Activated T-cell treated with anti-CD3 and anti-CD28 coated beads, Interleukin-2, amount 50 U/mL, for 24 hours (primary cell): ENCODE measurements at places on chromosomes 5 and 9.
A peak's percentile ranks its signal among the peaks of the same experiment; 100 is the strongest.

- peaks cover 6% of the 10 kb centered on the region for H3K27me3 ChIP-seq
- DNase-seq, result no peak
- H3K27ac ChIP-seq, result no peak overlapping the region
- H3K4me3 ChIP-seq, result no peak overlapping the region
Measured at GRCh38 chr9:38523121-38523520, 97.3 kb downstream of the ANKRD18A start.

GRCh38 chr5:156934450-156935211 lies 28.4 kb downstream of the TIMD4 start:
- H3K36me3 ChIP-seq, result peaks cover 7% of the 10 kb centered on the region
- no peaks in the 10 kb centered on the region for H3K27me3 ChIP-seq
- DNase-seq, result peak; percentile 70
- H3K27ac ChIP-seq, result peak overlapping the region; percentile 88
- peaks cover 58% of the 10 kb centered on the region for H3K4me1 ChIP-seq
- H3K4me3 ChIP-seq, result peak overlapping the region; percentile 38

DNA sequence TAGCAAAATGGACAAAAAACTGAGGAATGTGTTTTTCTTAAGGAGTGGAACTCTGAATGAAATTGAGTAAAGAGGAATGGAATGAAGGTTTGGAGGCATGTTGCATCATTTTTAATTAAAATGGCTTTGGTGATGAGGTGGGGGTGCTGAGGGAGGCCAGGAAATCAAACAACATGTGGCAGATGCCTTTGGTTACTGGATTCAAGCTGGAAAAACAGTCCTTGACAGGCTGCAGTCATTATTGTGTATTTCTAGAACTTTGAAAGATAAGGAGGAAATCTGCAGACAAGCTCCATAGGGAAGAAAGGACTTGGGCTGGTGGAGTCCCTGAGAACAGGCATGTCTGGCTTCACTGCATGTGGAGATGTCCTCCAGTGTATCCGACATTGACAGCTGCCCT lies 203.5 kb upstream of the HAPLN1 start:
- no peaks in the 10 kb centered on the region for H3K4me1 ChIP-seq
- H3K27ac ChIP-seq, result no peak overlapping the region
- H3K36me3 ChIP-seq, result no peaks in the 10 kb centered on the region
- no peak overlapping the region for H3K4me3 ChIP-seq
- no peak for DNase-seq
- H3K27me3 ChIP-seq, result no peaks in the 10 kb centered on the region

- no peak overlapping the region for H3K4me3 ChIP-seq
- H3K27ac ChIP-seq, result no peak overlapping the region
- H3K4me1 ChIP-seq, result peaks cover 5% of the 10 kb centered on the region
- H3K36me3 ChIP-seq, result peaks cover 31% of the 10 kb centered on the region
Measured at GRCh38 chr5:141366016-141366896, 2.3 kb downstream of the PCDHGA5 start.

- H3K4me3 ChIP-seq, result no peak overlapping the region
- DNase-seq, result no peak
- H3K4me1 ChIP-seq, result peaks cover 9% of the 10 kb centered on the region
- H3K27ac ChIP-seq, result no peak overlapping the region
- H3K27me3 ChIP-seq, result peaks cover 40% of the 10 kb centered on the region
- no peaks in the 10 kb centered on the region for H3K36me3 ChIP-seq
Measured at GRCh38 chr9:93186215-93186945, 2.4 kb downstream of the WNK2 start.

DNA sequence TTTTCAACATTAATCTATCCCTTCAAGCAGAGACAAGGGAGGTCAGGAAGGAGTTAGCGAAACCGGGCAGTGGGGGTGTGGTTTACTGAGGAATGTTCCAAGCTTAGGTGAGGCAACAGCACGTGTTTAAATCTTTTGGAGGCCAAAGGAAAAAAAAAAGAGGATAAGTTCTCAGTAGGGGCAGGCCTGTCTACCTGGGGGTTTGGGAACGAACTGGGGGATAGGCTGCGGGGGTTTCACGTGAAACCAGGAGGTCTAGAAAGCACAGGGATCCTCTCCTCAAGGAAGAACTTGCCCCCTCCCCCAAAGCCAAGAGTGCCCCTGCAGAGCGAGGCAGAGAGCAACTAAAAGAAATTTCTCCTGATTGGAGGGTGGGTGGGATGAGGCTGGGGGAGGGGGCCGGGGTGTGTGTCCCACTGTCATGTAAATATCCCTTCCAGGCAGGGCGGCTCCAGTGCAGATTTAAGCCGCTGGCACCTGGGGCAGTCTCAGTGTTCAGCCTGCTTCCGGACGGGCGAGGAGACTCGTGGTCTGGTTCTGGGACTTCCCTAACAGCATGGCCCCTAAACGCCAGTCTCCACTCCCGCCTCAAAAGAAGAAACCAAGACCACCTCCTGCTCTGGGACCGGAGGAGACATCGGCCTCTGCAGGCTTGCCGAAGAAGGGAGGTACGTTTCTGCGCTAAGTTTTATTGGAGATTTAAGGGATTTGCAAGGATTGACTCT lies 5.5 kb upstream of the SET start:
- peaks cover 34% of the 10 kb centered on the region for H3K36me3 ChIP-seq
- no peaks in the 10 kb centered on the region for H3K27me3 ChIP-seq
- H3K4me1 ChIP-seq, result peaks cover 50% of the 10 kb centered on the region
- DNase-seq, result peak; percentile 65

GRCh38 chr5:7347377-7347776 lies 48.6 kb upstream of the ADCY2 start:
- H3K4me1 ChIP-seq, result no peaks in the 10 kb centered on the region
- H3K4me3 ChIP-seq, result no peak overlapping the region
- H3K36me3 ChIP-seq, result no peaks in the 10 kb centered on the region

DNA sequence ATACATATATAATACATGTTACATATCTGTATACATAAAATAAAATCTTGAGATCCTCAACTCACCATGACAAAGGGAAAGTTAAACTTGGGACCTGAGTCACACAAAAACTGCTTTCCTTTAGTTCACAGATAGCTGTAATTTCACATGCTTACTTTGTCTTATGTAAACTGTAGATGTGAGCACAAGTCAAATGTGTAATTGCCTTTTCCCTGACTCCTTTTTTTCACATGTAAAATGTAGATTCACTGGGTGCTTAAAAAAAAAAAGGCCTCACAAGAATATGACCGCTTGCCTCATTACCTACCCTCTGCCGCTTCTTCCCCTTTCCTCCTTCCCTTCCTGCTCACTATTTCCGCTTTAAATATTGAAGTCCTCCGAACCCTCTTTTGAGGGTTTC lies 21.9 kb upstream of the FAM169A start:
- peaks cover 3% of the 10 kb centered on the region for H3K27me3 ChIP-seq
- H3K36me3 ChIP-seq, result no peaks in the 10 kb centered on the region
- no peak for DNase-seq
- no peaks in the 10 kb centered on the region for H3K4me1 ChIP-seq
- no peak overlapping the region for H3K4me3 ChIP-seq

DNA sequence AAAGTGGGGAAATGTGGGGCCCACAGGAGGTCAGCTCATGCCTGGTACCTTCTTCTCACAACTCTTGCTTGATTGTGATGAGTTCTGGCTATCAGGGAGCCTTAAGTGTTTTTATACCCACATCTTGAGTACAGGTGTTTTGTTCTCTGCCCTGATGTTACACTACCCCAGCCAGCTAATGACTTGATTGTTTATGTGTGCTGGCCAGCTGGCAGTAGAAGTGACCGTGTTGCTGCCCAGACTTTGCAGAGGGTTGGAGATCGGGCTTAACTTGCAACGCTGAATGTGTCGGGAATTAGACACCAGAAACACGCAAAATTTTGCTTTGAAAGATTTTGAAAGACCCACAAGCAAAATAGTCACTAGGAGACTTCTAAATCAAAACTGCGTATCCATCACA lies 16.9 kb upstream of the ZDHHC11B start:
- no peaks in the 10 kb centered on the region for H3K4me1 ChIP-seq
- H3K27me3 ChIP-seq, result peaks cover 32% of the 10 kb centered on the region
- peaks cover 3% of the 10 kb centered on the region for H3K36me3 ChIP-seq
- DNase-seq, result no peak

DNA sequence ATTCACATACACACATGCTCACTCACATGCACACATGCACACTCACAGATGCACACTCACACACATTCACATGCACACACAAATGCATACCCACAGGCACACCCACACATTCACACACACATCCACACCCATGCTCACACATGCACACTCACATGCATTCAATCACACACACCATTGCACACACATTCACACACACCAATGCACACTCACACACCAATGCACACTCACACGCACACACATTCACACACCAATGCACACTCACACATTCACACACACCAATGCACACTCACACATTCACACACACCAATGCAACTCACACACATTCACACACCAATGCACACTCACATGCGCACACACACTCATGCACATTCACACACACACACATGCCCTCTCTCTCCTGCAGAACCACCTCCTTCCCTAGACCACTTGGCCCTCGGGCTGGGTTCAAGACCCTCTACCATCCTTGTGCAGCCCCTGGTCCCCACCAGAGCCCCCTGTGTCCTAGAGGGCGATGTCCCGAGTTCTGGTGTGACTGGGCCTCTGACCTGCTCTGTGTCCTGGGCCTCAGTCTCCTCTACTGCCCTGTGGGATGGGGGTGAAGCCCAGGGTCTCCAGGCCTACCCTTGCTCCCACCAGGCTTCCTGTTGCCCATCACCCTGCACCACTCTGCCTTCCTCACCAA lies 139.0 kb downstream of the OLFM1 start:
- peaks cover 16% of the 10 kb centered on the region for H3K27me3 ChIP-seq
- H3K4me1 ChIP-seq, result no peaks in the 10 kb centered on the region
- H3K36me3 ChIP-seq, result no peaks in the 10 kb centered on the region
- DNase-seq, result no peak

DNA sequence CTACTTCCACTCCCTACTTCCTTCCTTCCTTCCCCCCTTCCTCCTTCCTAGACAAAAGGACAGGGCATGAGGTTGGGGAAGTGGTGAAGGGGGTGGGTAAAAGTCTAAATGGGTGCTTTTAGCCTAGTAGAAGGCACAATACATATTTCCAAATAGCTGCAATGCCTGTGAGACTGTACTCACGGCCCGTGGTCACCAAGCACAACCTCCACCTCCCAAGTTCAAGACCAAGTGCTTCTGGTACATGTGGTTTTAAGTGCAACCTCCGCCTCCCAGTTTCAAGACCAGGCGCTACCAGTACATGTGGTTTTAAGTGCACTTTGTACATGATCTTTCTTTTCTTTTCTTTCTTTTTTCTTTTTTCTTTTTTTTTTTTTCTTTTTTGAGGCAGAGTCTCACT lies 14.5 kb upstream of the NTNG2 start:
- no peak overlapping the region for H3K27ac ChIP-seq
- H3K4me1 ChIP-seq, result peaks cover 8% of the 10 kb centered on the region
- peaks cover 73% of the 10 kb centered on the region for H3K27me3 ChIP-seq
- DNase-seq, result no peak

GRCh38 chr5:137498736-137499505 lies at the start of gene SPOCK1:
Gene SPOCK1, minus strand, starts transcription at chr5:137499326.
- no peak within 1 kb of the TSS for H3K4me3 ChIP-seq
- peak; percentile 72 for DNase-seq
- H3K27me3 ChIP-seq, result peaks cover 21% of the 10 kb centered on the region
- no peaks in the 10 kb centered on the region for H3K4me1 ChIP-seq

- no peak overlapping the region for H3K4me3 ChIP-seq
- H3K4me1 ChIP-seq, result peaks cover 81% of the 10 kb centered on the region
- H3K36me3 ChIP-seq, result peaks cover 2% of the 10 kb centered on the region
Measured at GRCh38 chr5:36932699-36933098, 56.1 kb downstream of the NIPBL start.

DNA sequence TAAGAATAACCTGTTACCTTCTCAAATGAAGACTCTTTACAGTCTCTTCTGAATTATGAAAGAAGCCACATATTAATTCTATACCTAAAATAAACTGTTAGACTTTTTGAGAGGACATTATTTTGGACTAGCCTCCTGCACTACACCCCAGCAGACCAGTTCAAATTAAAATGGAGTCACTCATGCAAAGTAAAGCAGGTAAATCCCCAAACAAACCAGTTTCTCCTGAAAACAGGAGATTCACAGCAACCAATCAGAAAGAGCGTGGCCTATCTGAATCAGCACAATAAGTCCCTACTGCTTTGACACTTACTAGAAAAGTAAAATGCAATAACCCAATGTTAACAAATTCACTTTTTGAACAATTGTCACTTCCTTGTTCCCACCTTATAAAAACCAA lies 58.8 kb downstream of the PTBP3 start:
- no peaks in the 10 kb centered on the region for H3K27me3 ChIP-seq
- H3K4me3 ChIP-seq, result no peak overlapping the region
- H3K36me3 ChIP-seq, result peaks cover 38% of the 10 kb centered on the region
- H3K27ac ChIP-seq, result peak overlapping the region; percentile 24
- peaks cover 58% of the 10 kb centered on the region for H3K4me1 ChIP-seq

DNA sequence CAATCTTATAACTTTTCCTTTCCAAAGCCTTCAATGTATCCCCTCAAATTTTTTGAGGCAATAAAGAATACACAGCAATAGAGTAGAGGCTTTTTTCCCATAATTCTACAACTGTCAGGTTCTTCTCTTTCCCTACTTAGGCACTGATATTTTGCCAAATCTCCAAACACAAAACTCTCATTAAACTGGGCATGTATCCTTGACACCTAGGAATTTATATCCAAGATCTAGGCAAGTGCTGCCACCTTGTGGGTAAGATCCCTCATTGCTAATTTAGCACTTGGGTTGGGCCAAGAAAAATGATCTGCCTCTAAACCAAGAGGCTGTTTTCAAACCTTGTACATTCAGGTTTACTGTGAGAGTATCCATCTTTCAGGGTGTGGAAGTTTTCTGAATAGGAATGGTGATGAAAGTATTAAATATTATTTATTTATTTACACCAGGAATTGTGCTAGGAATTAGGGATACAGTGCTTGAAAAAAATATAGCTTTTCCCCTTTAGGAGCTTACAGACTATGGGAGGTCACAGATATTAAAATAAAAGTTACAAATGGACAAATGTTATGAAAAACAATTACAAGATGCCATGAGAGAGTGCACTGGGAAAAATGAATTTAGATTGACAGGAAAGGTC lies 17.6 kb downstream of the TSTD2 start:
- no peak overlapping the region for H3K4me3 ChIP-seq
- H3K27me3 ChIP-seq, result no peaks in the 10 kb centered on the region
- DNase-seq, result no peak
- peaks cover 17% of the 10 kb centered on the region for H3K4me1 ChIP-seq
- H3K27ac ChIP-seq, result no peak overlapping the region

- no peaks in the 10 kb centered on the region for H3K4me1 ChIP-seq
- H3K27ac ChIP-seq, result no peak overlapping the region
- no peak overlapping the region for H3K4me3 ChIP-seq
- no peaks in the 10 kb centered on the region for H3K27me3 ChIP-seq
Measured at GRCh38 chr9:12318732-12319685, 374.2 kb upstream of the TYRP1 start.

DNA sequence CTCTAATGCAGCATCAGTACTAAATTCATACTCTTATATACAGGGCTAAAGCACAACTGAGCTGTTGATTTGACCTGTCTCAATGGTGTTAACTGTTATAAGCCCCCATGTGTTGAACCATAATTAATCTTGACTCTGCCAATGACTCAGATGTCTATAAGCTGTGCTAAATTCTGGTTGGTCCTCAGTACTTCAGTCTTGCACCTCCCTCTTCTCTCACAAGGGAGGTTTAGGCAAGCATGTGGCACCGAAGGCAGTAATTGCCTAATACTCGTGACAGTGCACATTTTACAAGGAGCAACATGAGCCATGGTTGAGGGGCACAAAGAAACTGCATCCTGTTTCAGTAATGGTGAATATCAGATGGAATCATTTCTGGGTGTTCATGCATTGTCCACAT lies 255.9 kb downstream of the TRPM3 start:
- H3K4me3 ChIP-seq, result no peak overlapping the region
- no peaks in the 10 kb centered on the region for H3K36me3 ChIP-seq
- DNase-seq, result no peak
- H3K27me3 ChIP-seq, result peaks cover 7% of the 10 kb centered on the region
